ENCODE measurements at places on chromosomes 7 and 10. TPM values are rescaled to one million over a fixed set of nuclear protein-coding genes. Genes with fewer than 3 reads are reported as not detected.

- H3K36me3 ChIP-seq = no peaks in the 10 kb centered on the region
- H3K4me1 ChIP-seq = peaks cover 34% of the 10 kb centered on the region
- DNase-seq = no peak
Measured at GRCh38 chr10:132328106-132328505, 3.9 kb upstream of the LRRC27 start.

PLEKHS1 gene
- total RNA-seq = 0.23 TPM

DNA sequence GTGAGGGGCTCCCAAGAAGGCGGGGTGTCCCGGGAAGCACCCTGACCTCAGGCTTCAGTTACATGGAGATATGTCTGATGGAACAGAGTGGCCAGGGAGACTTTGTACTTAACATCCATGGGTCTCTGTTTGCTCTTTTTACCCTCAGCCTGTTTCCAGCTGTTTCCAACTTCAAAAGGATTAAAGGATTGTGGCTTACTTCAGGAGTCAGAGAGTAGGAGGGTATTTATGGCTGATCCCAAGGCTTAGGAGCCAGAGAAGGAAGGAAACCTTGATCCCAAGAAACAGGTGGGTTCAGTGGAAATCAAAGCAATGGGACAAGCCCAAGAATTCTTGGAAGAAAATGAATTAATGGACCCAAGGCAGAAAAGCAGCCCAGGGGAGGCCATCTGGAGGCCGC lies 37.7 kb upstream of the ZNF438 start:
- H3K4me3 ChIP-seq = no peak overlapping the region
- no peak for DNase-seq
- H3K4me1 ChIP-seq = no peaks in the 10 kb centered on the region
- no peak overlapping the region for H3K27ac ChIP-seq

- no peak overlapping the region for H3K4me3 ChIP-seq
- H3K27ac ChIP-seq = no peak overlapping the region
- no peak for DNase-seq
- H3K36me3 ChIP-seq = no peaks in the 10 kb centered on the region
- H3K27me3 ChIP-seq = no peaks in the 10 kb centered on the region
Measured at GRCh38 chr10:72264536-72264935, 9.2 kb upstream of the DDIT4 start.

ZNF117 gene
- 12.7 TPM for total RNA-seq

EPO gene
- total RNA-seq = not detected

ZSWIM8 gene
- total RNA-seq = 159 TPM

GRCh38 chr10:74307061-74307651 lies 156.1 kb downstream of the ADK start:
- H3K4me3 ChIP-seq = no peak overlapping the region
- no peak overlapping the region for H3K27ac ChIP-seq
- no peaks in the 10 kb centered on the region for H3K4me1 ChIP-seq
- no peaks in the 10 kb centered on the region for H3K27me3 ChIP-seq

DNA sequence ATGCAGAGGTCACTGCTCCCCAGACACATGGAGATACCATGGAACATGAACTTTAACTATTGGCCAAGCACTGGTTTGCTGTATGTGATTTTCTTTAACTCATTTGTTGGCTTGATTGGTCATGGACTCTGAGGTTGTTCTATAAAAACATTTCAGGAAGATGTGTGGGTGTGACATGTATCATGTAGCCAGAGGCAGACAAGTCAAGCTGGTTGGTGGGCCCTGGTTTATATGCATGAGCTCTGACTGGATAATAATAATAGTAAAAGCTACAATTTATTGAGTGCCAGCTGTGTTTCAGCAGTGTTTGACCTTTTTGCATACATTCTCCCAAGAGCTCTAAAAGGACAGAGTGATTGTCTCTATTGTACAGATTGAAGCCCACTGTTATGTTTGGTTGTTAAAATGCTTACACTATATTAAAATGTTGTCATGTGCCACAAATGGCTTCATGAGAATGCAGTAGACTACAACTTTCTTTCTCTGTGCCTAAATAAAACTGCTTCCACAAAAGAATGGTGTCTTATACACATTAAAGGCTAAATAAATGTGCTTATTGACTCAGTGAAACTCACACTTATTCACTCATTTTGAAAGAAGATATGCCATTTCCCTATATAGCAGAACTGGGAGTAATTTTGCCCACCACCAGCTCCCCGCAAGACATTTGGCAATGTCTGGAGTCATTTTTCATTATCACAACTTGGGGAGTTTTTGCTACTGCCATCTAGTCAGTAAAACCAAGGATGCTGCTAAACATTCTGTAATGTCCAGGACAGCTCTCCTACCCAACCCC lies 243.6 kb upstream of the NFE2L3 start:
- H3K4me3 ChIP-seq = no peak overlapping the region
- no peak for DNase-seq
- no peak overlapping the region for H3K27ac ChIP-seq
- no peaks in the 10 kb centered on the region for H3K4me1 ChIP-seq
- H3K36me3 ChIP-seq = no peaks in the 10 kb centered on the region

GRCh38 chr10:79342295-79342761 lies 4.9 kb upstream of the PPIF start:
- DNase-seq = peak; percentile 1
- no peaks in the 10 kb centered on the region for H3K27me3 ChIP-seq
- no peak overlapping the region for H3K4me3 ChIP-seq
- H3K27ac ChIP-seq = no peak overlapping the region
- H3K36me3 ChIP-seq = no peaks in the 10 kb centered on the region

DNA sequence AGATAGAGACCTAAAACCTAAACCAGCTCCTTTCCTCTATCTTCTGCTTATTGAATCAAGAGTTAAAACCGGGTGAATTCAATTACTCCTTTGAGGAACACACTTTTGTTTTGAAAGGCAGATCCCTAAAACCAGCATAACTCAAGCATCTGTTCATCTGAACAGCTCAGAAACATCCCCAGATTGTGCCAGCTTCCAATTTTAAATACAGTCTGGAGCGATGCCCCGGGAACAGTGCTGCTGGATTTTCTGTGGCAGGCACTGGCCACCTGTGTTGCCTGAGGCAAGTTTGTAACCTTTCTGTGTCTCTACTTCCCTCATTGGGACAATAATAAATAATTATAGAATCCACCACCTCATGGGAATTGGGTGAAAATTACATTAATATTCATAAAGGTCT lies 281.4 kb upstream of the NFE2L3 start:
- H3K4me1 ChIP-seq = no peaks in the 10 kb centered on the region
- no peak overlapping the region for H3K27ac ChIP-seq
- H3K27me3 ChIP-seq = peaks cover 41% of the 10 kb centered on the region
- H3K4me3 ChIP-seq = no peak overlapping the region
- DNase-seq = no peak

DNA sequence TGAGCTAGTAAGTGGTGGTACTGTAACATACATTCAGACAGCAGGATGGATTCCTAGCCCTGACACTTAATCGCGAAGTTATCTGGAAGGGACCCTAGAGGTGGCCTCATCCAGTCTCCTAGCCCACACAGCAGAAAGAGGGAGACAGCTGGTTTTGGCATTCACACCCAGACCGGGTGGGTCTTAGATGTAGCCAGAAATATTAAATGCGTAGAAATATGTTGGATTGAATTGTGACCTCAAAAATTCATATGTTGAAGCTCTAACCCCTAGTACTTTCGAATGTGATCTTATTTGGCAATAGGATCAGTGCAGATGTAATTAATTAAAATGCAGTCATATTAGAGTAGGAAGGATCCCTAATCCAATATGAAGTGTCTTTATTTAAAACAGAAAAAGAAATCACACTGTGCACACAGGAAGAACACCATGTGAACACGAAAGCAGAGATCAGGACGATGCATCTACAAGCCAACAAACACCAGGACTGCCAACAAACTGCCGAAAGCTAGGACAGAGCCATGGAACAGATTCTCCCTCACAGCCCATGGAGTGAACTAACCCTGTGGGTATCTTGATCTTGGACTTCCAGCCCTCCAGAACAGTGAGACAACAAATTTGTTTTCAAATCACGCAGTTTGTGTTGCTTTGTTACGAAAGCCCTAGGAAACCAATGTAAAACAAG lies 2.9 kb upstream of the XPNPEP1 start:
- H3K4me1 ChIP-seq = peaks cover 26% of the 10 kb centered on the region
- no peaks in the 10 kb centered on the region for H3K27me3 ChIP-seq
- no peak for DNase-seq

- H3K4me1 ChIP-seq = peaks cover 8% of the 10 kb centered on the region
- no peaks in the 10 kb centered on the region for H3K36me3 ChIP-seq
Measured at GRCh38 chr7:106041140-106041717, 70.9 kb downstream of the SYPL1 start.

DNA sequence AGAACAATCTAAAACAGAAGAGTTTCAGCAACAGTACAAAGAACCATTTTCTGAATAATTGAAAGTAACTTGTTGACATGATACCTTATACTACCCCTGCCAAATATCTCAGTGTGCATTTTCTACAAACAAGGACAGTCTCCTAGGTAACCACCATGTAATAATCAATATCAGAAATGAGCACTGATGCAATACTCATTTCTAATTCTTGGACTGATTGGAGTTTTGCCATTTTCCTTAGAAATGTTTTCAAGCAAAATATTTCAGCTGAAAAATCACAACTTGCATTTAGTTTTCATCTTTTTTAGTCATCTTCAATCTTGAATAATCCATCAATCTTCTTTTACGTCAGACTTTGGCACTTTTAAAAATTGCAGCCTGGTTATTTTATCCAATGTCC lies 420.2 kb downstream of the CDC14C start:
- no peak overlapping the region for H3K4me3 ChIP-seq
- H3K27ac ChIP-seq = no peak overlapping the region
- no peaks in the 10 kb centered on the region for H3K27me3 ChIP-seq

- peaks cover 26% of the 10 kb centered on the region for H3K36me3 ChIP-seq
- H3K27ac ChIP-seq = peak overlapping the region; percentile 18
- peak overlapping the region; percentile 64 for H3K4me3 ChIP-seq
- H3K4me1 ChIP-seq = peaks cover 35% of the 10 kb centered on the region
Measured at GRCh38 chr10:14601872-14602725, 172.6 kb downstream of the FAM107B start.

GRCh38 chr7:98956937-98957336 lies 78.6 kb downstream of the TRRAP start:
- no peaks in the 10 kb centered on the region for H3K4me1 ChIP-seq
- DNase-seq = no peak
- H3K27ac ChIP-seq = no peak overlapping the region
- no peaks in the 10 kb centered on the region for H3K27me3 ChIP-seq
- H3K4me3 ChIP-seq = no peak overlapping the region
- peaks cover 87% of the 10 kb centered on the region for H3K36me3 ChIP-seq

- DNase-seq = peak; percentile 62
- H3K4me3 ChIP-seq = no peak overlapping the region
- no peaks in the 10 kb centered on the region for H3K27me3 ChIP-seq
- no peak overlapping the region for H3K27ac ChIP-seq
- H3K4me1 ChIP-seq = peaks cover 4% of the 10 kb centered on the region
Measured at GRCh38 chr7:134140889-134141867, 14.0 kb downstream of the LRGUK start.

DNA sequence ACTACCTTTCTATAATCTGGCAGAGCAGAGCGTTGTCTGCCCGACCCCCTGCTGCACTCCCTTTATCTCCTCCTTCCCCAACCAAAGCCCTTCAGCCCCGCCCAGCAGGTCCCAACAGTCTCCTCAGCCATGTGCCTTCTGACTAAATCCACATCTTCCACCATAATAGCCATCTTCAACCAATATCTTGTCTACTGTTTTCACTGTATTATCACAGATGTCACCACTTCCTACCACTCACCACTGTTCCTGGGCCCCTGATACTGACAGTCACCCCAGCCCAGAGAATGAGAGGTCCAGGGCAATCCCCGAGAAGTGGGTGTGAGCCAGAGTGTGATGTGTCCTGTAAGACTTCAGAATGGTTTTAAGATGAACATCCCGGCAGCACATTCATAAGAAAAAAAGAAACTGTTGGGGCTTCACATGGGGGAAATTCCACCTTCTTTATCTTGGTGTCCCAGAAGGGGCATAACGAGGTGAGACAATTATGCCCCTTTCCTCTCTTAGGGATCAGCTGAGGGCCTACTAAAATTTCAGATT lies 25.3 kb downstream of the CCDC6 start:
- H3K27me3 ChIP-seq = no peaks in the 10 kb centered on the region
- peak; percentile 68 for DNase-seq
- H3K27ac ChIP-seq = no peak overlapping the region
- no peak overlapping the region for H3K4me3 ChIP-seq
- peaks cover 30% of the 10 kb centered on the region for H3K4me1 ChIP-seq
- no peaks in the 10 kb centered on the region for H3K36me3 ChIP-seq

DNA sequence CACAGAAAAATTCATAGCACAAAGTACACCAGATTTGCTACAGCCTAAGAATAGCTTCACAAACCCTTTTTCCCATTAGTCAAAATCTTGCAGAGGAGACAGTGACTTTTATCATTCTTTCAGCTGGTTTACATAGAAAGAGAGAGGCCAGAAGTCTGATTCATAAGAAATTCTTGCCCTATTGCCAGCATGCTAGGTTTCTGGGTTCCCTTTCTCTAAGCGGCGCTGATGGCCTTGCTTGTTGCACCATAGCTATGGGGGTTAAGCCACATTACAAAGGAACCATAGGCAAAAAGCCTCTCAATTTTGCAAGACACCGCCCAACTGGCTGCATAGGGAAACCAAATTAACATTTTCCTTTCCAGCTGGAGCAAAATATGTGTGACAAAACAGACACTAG lies 87.4 kb downstream of the ZNF467 start:
- H3K4me3 ChIP-seq = no peak overlapping the region
- DNase-seq = no peak
- H3K27me3 ChIP-seq = peaks cover 9% of the 10 kb centered on the region
- H3K36me3 ChIP-seq = no peaks in the 10 kb centered on the region

- H3K27ac ChIP-seq = no peak overlapping the region
- no peaks in the 10 kb centered on the region for H3K27me3 ChIP-seq
- no peaks in the 10 kb centered on the region for H3K36me3 ChIP-seq
- H3K4me1 ChIP-seq = no peaks in the 10 kb centered on the region
- no peak overlapping the region for H3K4me3 ChIP-seq
Measured at GRCh38 chr7:36023033-36023560, 130.0 kb upstream of the EEPD1 start.

LRIT1 gene
- total RNA-seq = not detected

- DNase-seq = no peak
- no peak overlapping the region for H3K27ac ChIP-seq
- H3K27me3 ChIP-seq = no peaks in the 10 kb centered on the region
- H3K36me3 ChIP-seq = no peaks in the 10 kb centered on the region
- H3K4me1 ChIP-seq = peaks cover 3% of the 10 kb centered on the region
Measured at GRCh38 chr7:18289788-18290187, 205.8 kb upstream of the HDAC9 start.

GRCh38 chr7:17633067-17633466 lies 307.2 kb downstream of the SNX13 start:
- H3K4me3 ChIP-seq = no peak overlapping the region
- H3K36me3 ChIP-seq = no peaks in the 10 kb centered on the region
- no peak overlapping the region for H3K27ac ChIP-seq

- no peaks in the 10 kb centered on the region for H3K27me3 ChIP-seq
- peak; percentile 40 for DNase-seq
- no peaks in the 10 kb centered on the region for H3K36me3 ChIP-seq
- H3K27ac ChIP-seq = no peak overlapping the region
- H3K4me1 ChIP-seq = peaks cover 8% of the 10 kb centered on the region
- H3K4me3 ChIP-seq = no peak overlapping the region
Measured at GRCh38 chr7:73851410-73852338, 9.3 kb upstream of the TMEM270 start.

UMAD1 gene
- total RNA-seq = 12.3 TPM

LIPM gene
- total RNA-seq = not detected

- H3K27ac ChIP-seq = no peak overlapping the region
- DNase-seq = no peak
- no peaks in the 10 kb centered on the region for H3K36me3 ChIP-seq
- H3K27me3 ChIP-seq = no peaks in the 10 kb centered on the region
- H3K4me3 ChIP-seq = no peak overlapping the region
- H3K4me1 ChIP-seq = no peaks in the 10 kb centered on the region
Measured at GRCh38 chr7:129453510-129454248, 19.4 kb downstream of the STRIP2 start.
